Stimulated activated naive B cell treated with anti-CD40 and anti-IgM and Interleukin-4, amounts not matched to agents 10 μg/mL and 1 μg/mL and 100 μg/mL, for 72 hours (primary cell): ENCODE measurements at places on chromosomes 16 and 17.

- H3K4me1 ChIP-seq: no peaks in the 10 kb centered on the region
- peaks cover 6% of the 10 kb centered on the region for H3K27me3 ChIP-seq
- no peak for DNase-seq
- H3K36me3 ChIP-seq: no peaks in the 10 kb centered on the region
Observed at GRCh38 chr16:17983847-17984639, 352.5 kb downstream of the NPIPA8 start.

DNA sequence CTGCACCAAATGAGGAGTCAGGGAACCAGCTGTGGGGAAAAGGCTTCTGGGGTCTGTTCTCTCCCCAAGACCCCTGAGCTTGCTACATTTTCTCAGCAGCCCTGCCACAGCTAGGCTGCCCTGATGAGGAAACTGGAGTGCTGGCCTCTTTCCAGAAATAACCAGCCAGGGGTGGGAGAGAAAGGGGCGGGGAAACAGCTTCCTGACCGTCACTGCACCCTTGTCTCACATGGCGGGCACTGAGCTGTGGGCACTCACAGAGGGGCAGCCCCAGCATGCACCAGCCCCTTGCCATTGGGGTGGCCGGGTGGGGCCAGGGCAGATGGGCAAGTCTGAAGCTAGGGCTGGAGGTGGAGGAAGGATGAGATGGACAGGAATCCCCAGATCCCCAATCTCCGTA, 2.9 kb downstream of the SRL start:
- no peak for DNase-seq
- H3K27ac ChIP-seq: no peak overlapping the region
- H3K4me1 ChIP-seq: peaks cover 4% of the 10 kb centered on the region
- H3K4me3 ChIP-seq: no peak overlapping the region
- peaks cover 40% of the 10 kb centered on the region for H3K27me3 ChIP-seq

GRCh38 chr16:5455110-5455509, 357.5 kb upstream of the EEF2KMT start:
- H3K4me1 ChIP-seq: no peaks in the 10 kb centered on the region
- no peak overlapping the region for H3K4me3 ChIP-seq
- H3K36me3 ChIP-seq: no peaks in the 10 kb centered on the region
- no peak for DNase-seq
- H3K27me3 ChIP-seq: peaks cover 9% of the 10 kb centered on the region
- H3K27ac ChIP-seq: no peak overlapping the region

DNA sequence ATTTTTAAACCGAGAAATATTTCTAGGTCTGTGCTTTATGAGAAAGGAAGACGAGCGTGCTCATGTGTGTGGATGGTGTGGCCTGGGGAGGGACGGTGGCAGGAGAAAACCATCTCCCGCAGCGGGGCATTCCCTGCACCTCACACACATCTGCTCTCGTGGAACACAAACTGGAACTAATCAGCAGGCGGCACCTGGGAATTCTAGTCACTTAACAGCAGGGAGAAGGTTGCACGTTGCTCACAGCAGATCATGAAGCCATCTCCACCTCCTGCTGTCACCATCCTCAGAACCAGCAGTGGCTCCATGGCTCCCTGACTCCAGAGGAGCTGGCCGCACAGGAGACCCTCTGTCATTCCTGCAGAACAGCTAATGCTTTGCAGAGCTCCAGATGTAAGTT, 35.2 kb downstream of the ADCY9 start:
- no peaks in the 10 kb centered on the region for H3K27me3 ChIP-seq
- DNase-seq: no peak
- no peak overlapping the region for H3K4me3 ChIP-seq
- H3K27ac ChIP-seq: no peak overlapping the region
- H3K4me1 ChIP-seq: peaks cover 12% of the 10 kb centered on the region

DNA sequence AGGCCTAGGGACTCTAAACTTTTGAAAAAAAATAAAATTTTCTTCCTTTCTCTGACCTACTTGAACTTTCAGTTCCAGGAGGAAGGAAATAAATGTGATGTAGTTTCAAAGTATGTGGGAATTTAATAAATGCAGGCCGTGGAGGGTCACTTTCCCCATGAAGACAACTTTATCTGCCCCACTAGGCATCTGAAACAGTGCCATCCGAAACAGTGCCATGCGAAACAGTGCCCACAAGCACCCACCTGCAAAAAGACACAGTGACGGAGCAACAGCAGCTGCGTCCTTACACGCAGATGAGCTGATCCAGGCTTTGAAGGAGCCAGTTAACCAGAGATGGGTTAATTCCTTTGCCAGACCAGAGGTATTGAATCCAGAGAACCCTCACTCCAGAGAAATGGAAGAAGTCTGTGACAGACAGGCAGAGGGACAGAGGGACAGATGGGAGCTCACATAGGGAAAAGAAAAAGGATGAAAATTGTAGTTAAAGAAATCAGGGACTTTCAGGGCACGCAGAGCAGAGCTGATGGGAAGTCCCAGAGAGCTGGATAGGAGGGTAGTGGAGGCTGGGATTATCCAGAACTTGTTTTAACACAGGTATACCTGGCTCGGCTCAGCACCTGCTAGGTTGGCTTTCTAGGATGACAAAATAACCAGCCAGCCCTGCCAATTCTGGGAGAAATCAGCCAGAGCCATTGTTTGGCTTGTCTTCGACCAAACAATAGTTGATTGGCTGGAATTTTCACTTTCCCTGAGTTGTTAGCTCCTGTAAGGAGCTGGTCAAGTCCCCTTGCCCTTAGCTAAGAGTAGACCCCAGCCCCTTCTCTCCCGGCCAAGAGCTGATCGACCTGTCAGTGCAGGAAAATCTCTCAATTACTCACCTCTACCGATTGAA, 17.1 kb upstream of the HOXB13 start:
- no peak overlapping the region for H3K4me3 ChIP-seq
- H3K36me3 ChIP-seq: no peaks in the 10 kb centered on the region
- H3K27me3 ChIP-seq: peaks cover 89% of the 10 kb centered on the region

DNA sequence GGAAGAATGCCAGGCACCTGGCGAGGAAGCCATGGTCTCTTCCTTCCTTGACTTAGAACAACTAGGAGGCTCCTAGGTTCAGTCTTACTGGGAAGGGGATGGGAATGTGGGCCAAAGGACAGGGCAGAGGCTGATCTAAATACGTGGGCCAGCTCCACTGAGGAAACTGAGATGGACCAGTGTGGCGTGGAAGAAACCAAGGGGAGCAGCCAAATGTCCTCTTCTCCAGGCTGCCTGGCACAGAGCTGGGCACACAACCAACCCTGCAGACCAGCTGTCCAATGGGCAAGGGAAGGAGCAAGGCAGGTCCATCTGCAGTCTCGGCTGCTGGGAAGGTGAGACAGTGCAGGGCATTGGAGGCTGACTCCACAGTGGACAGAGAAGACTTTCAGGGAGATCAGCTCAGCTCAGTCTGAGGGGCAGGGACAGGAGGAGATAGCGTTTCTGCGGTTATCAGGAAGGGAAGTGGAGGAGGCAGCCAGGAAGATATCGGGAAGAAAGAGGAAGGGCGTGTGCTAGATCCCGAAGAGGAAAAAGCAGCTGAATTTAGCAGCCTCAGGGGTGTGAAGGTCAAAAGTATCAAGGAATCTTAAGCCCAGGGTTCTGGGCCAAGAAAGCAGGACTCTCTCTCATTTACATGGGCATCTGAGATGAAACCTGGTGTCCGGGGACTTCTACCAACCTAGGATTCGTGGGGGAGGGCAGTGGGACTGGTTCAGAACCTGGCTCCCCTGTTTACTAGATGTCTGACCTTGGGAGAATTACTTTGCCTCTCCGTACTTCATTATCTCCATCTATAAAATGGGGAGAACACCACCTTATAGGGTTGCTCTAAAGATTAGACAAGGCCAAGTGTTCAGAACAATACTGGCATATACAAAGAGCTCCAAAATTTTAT, 1.8 kb downstream of the KIFC3 start:
- no peak overlapping the region for H3K4me3 ChIP-seq
- peaks cover 46% of the 10 kb centered on the region for H3K27me3 ChIP-seq
- H3K4me1 ChIP-seq: peaks cover 22% of the 10 kb centered on the region
- no peak for DNase-seq
- no peak overlapping the region for H3K27ac ChIP-seq
- H3K36me3 ChIP-seq: peaks cover 3% of the 10 kb centered on the region

GRCh38 chr17:27512031-27512430, 55.8 kb downstream of the KSR1 start:
- H3K27me3 ChIP-seq: no peaks in the 10 kb centered on the region
- H3K36me3 ChIP-seq: no peaks in the 10 kb centered on the region
- peaks cover 10% of the 10 kb centered on the region for H3K4me1 ChIP-seq
- H3K27ac ChIP-seq: no peak overlapping the region

DNA sequence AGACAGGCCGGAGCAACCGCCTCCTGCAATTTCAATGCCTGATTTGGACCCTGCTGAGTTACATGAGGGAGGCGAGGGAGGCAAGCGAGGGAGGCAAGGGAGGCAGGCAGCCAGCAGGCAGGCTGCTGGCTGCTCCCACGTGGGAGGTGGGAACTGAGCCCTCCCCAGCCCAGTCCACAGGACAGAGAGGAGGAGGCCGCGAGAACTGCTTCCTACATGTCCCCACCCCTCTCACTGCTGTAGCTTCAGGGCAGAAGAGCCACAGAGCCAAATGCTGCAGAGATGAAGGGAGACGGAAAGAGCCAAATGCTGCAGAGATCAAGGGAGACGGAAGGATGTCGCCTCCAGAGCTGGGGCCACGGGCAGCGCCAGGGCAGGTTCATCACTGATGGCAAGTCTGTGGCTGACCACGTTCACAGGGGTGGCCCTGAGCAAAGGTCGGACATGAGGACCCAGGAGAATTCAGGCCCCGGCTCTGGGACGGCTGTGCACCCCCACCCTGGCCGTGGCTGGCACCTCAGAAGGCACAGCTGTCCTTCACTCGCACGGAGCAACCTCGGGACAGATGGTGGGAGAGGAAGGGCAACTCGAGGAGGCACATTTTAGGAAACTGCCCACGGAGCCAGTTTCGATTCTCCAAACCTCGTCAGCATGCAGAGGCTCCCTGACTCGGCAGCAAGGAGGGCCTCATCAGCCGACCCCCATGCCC, 21.5 kb downstream of the RPH3AL start:
- H3K27me3 ChIP-seq: peaks cover 25% of the 10 kb centered on the region
- H3K4me1 ChIP-seq: peaks cover 2% of the 10 kb centered on the region
- H3K27ac ChIP-seq: no peak overlapping the region
- H3K4me3 ChIP-seq: no peak overlapping the region
- no peak for DNase-seq

DNA sequence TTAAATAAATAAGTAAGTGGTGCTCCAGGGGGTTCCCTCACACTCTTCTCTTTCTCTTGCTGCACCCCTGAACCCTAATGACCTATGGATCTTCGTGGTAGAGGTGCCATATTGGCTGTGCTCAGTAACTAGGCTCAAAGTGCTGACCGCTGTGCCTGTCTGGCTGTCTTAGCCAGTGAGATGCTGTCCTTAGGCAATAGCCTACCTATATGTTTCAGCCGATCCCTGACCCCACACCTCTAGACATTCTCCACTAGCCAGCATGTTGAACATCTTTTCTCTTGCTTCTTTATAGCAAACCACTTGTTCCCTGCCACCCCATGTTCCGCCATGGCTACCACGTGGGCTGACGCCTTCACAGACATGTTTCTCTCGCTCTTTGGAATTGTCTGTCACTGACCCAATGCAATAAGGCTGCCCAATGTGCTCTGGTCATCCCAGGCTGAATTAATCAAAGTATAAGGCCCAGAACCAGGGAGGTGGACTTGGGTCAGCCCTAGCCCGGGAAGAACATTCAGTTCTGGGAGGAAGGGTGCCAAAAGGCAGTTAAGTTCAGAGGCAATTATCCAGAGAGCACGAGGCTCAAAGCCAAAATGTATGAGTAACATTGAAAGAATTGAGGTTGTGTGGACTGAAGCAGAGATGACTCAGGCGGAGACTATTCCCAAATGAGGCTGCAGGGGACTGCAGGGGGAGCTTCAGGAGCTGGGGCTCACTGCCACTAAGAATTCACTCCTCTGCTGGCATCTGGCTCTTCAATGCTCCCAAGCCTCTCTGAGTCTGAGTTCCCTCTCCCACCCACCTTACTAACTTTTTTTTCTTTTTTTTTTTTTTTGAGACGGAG, 28.7 kb upstream of the TNRC6A start:
- H3K27me3 ChIP-seq: peaks cover 16% of the 10 kb centered on the region
- H3K4me1 ChIP-seq: no peaks in the 10 kb centered on the region
- no peak for DNase-seq
- no peaks in the 10 kb centered on the region for H3K36me3 ChIP-seq

- DNase-seq: no peak
- peaks cover 25% of the 10 kb centered on the region for H3K36me3 ChIP-seq
- H3K4me3 ChIP-seq: no peak overlapping the region
- no peaks in the 10 kb centered on the region for H3K27me3 ChIP-seq
- no peak overlapping the region for H3K27ac ChIP-seq
Observed at GRCh38 chr17:67629971-67630320, 87.8 kb upstream of the NOL11 start.

DNA sequence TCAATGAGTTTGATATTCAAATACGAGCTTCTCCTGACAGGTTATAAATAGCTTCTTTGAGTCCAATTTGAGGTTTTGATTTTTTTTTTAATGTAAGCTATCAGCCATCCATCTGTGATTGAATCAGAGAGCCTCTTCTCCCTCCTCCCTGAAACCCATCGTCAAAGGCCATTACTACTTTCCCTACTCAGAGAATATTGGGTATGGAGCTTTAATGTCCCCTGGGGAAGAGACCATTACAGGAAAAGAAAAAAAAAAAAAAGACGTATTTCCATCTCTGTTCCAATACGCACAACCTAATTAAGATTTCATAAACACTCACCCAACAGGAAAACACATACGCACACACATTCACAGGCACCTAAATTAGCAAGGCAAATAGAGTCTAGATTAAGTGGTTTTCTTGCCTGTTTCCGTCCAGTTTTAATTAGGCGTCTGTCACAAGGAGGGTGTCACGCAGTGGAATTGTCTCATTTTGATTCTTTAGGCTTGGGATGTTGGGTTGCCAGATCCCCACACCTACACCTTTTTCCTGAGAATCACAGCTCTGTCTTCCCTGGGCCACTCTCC, 194.3 kb upstream of the RPL38 start:
- no peaks in the 10 kb centered on the region for H3K36me3 ChIP-seq
- H3K27me3 ChIP-seq: peaks cover 49% of the 10 kb centered on the region
- H3K4me1 ChIP-seq: no peaks in the 10 kb centered on the region
- H3K4me3 ChIP-seq: no peak overlapping the region
- no peak for DNase-seq

DNA sequence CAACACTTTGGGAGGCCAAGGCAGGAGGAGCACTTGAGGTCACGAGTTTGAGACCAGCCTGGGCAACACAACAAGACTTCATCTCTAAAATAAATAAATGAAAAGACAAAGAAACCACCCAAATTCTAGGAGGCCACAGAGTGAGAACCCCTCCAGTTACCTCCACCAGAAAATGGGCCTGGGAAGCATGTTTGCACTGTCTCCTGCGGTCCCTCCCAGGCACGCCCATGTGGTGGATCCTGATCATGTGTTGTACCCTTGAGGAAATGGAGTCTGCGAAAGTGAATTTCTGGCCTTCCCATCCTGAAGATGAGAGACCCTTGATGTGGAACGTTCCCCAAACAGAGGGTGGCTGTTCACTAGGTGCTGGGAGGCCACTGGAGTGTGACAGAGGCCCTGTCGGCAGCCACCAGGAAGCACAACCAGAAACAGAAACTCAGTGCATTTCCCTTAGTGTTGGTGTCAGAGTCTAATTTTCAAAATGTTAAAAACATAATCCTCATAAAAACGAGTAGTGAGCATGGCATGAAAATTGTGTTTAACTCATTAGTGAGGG, 19.2 kb upstream of the USP22 start:
- H3K36me3 ChIP-seq: no peaks in the 10 kb centered on the region
- DNase-seq: no peak
- H3K4me1 ChIP-seq: peaks cover 17% of the 10 kb centered on the region
- peak overlapping the region; percentile 49 for H3K4me3 ChIP-seq
